ENCODE measurements at places on chromosomes 5 and 9. TPM values are rescaled to one million over a fixed set of nuclear protein-coding genes. Genes with fewer than 3 reads are reported as not detected.

GRCh38 chr5:175889910-175890684 is 18.7 kb downstream of the CPLX2 start:
- DNase-seq: no peak

DNA sequence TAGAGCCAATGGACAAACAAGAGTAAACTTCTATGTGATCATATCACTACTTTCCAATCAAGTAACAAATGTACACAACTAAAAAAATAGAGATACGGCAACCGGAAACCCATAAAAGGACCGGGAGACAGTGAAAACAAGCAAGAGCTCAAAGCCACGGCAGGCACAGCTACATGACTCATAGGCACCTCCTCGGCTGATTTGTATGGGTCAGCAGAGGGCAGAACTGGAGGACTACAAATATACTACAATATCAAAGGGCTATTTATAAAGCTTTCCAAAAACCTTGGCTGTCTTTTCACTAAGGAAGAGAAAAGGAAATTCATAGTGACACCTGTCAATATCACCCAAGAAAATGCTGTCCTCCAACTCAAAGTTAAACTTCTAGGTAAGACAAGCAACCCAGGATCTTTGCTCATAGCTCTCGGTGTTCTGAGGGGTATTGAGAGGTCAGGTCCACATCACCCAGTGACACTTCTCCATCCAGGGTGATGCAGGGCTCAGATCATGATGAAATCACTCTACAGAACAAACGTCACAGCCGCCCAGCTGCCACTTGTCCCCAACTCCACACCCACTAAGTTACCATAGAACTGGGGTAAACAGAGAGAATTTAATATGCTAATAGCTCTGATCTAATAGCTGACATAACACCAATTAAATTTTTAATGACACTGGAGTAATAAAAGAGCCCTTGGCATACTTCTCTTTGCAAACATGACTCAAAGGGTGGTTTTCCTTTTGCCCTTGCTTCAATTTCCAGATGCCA is 41.3 kb downstream of the PFDN1 start:
- peak; percentile 76 for DNase-seq

DNA sequence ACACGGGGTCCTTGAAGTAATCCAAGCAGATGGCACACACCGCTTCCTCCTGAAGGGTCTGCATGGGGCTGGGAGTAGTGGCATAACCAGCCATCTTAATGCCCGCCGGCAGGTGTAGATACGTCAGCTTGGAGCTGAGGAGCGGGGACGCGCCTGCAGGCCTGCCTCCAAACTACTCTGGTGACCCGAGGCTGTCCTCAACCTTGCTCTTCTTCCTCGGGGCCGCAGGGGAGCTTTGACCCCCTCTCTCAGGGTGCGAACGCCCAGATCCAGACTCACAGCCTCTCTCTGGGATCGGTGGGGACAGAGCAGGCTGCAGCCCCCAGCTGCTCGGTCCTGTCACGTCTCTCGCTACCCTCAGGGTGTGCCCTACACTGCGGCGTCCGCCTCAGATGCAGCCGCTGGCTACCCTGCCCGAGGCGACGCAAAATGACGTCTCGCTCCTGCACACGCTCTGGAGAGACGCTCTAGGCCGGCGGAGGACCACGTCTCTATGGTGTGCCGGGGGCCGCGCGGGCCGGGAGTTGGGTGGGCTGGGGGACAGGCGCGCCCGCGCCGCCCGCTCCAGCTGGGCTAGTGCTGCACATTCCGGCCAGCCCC is at the start of gene TRIM52:
Gene TRIM52 (minus strand): TSS at position 424 of the 600 bp plus-strand sequence. CDS start 330 bp downstream, at position 94.
- peak; percentile 73 for DNase-seq

GRCh38 chr5:167049043-167049663 is 1242.3 kb upstream of the WWC1 start:
- DNase-seq: peak; percentile 52

DNA sequence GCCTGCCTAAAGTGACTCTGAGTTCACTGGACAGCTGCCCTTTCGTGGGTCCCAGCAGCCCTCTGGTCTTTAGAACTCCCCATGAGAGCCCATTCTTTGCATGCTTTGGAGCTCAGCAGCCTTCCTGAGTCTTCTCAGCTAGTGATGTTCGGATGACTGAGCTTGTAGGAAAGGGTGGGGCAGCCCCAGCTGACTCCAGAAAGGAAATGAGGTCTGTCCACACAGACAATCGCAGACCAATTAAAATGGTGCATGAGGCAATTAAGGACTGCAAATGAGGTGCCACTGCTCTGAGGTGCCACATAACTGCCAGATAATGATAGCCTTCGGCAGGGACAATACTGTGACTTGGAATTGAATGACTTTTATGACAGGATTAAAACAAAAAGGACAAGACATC is 25.4 kb upstream of the TOMM5 start:
- peak; percentile 36 for DNase-seq

- no peak for DNase-seq
Observed at GRCh38 chr9:93300175-93300572, 116.2 kb downstream of the WNK2 start.

GRCh38 chr5:98750693-98751092 is 22.8 kb upstream of the RGMB start:
- no peak for DNase-seq

DNA sequence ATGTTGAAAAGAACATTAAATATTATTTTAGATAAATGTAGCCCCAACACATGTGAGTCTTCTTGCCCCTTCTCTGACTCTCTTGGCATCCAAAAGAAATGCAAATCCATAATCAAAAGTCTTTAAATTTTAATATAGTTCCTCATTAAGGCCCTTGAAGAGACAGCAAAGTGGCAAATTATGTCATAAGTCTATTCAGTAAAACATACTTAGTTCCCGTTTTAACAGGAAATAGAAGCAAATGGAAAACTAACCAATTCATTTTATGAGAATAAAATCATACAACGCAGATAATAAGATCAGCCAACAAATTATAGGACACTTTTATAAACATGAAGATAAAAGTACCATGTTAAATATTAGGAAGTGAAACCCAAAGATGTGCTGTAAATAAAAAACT is 20.1 kb upstream of the IFNB1 start:
- no peak for DNase-seq

DNA sequence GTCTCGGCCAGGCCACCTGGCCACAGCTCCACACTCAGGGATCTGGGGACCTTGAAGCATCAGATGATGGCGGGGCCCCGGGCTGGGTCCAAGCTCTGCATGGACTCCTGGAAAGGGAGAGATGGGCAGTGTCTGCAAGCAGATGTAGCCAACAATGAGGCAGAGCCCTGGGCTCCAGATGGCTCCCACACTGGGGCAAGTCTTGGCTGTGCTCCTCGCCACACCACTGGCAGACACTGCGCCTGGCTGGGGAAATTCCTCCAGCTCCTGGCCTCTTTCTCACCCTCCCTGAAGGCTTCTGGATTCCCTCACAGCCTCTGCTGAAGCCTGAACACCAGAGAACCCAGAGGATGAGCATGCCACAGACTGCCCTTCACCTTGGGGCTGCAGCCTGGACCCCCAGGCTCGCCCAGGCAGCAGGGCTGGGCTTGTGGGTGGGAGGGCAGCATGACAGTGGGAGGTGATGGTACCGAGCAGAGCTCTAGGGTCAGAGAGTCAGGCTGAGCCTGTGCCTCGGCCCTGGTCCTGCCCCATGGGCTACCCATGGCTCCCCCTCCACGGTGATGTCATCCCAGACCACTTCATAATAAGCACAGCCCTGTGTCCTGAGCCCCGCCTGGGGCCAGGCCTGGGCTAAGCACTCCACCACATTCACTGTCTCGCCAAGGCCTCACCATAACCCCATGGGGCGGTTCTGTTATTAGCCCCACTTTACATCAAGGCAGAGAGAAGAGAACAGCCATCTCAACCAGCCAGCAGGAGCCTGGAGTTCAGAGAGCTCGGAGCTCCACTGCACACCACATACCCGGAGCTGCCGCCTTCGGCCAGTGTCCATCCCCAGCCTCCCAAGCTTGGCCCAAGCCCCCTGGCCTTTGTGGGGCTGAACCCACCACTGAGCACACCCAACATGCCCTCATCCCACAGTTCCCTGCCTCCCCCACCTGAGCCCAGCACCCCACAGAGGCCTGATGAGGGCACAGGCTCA is 62.2 kb upstream of the ADAMTS2 start:
- DNase-seq: no peak

DNA sequence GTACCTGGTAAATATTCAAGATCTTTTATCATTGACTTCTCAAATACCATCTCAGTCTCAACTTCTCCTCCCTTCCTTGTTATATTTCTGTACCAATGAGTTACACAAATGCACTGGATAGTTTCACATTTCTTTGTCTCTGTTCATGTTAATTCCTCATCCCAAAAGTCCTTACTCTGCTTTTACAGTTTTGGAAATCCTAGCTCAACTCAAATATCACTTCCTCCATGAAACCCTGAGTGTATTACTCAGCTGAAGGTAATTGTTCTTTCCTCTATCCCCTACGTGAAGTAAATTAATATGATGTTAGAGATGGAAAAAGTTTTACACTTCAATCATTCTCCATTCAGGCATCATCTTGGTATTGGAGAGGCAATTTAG is 241.5 kb downstream of the TLE4 start:
- no peak for DNase-seq

DNA sequence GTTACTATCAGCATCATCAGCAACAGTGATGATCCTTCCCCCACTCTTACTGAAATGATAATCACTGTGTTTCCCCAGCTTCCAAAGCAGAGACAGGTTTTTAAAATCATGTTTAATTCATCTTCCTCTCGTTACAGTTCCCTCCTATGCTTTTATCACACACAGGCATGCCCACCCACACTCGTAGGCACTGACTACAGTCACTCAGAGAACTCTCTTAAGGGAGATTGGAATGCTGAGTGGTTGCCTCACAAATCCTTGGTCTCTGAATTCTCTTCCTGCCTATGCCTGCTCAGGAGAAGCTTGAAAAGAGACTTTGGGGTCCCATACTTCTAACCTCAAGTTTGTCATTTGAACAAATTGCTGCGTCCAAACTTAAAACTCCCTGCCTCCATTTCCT is 179.2 kb downstream of the FRMD3 start:
- DNase-seq: no peak

DNA sequence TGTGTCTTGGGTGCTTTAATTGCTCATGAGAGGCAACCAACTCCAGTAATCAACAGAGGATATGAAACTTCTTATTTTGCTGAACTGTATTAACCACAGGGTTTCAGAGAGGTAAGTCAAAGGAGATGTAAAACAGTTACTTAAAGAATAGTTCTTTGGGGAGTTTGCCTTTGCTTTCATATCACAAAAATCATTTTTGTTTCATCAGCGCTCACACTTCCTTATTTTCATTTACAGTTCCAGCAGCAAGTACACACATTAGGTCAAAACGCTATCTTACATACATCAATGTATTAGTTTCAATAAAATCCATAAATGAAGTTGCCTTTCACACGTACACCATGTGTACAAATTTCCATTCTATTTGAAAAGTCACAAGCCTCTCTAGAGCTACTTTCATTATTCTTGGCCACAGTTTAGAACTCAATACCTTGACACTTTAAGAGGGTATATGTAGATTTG is 50.1 kb downstream of the ST8SIA4 start:
- DNase-seq: no peak

DNA sequence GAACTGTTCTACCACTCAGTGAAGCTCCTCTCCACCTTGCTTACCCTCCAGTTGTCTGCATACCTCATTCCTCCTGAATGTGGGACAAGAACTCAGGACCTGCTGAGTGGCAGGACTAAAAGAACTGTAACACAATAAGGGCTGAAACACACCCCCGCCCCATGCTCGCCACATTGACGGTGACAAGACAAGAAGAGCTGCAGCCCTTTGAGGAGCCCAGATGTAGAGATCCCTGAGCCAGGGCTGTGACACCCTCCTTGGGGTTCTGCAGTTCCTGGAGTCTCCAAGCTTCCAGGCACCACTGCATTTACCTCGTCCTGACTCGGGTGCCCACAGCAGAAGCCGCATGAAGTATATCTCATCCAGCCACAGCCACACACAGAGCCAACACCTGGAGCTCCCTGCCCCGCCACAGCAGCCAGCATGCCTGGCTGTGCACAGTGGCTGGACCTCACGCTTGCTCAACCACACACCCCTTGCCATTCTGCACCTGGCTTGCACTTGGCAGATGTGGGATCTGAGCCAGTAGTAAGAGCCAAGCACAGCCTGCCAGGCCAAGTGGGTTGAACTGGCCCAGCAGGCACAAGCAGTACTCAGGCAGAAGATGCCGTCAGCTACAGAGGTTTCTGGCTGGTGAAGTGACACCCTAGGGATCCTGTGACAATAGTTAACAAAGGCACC is 166.1 kb downstream of the RNF180 start:
- no peak for DNase-seq

GRCh38 chr5:59143926-59144333 is 561.1 kb downstream of the RAB3C start:
- no peak for DNase-seq

- no peak for DNase-seq
Observed at GRCh38 chr9:137797206-137798120, 80.1 kb upstream of the CACNA1B start.

GRCh38 chr9:83060556-83060955 is 2.4 kb downstream of the RASEF start:
- DNase-seq: no peak

DNA sequence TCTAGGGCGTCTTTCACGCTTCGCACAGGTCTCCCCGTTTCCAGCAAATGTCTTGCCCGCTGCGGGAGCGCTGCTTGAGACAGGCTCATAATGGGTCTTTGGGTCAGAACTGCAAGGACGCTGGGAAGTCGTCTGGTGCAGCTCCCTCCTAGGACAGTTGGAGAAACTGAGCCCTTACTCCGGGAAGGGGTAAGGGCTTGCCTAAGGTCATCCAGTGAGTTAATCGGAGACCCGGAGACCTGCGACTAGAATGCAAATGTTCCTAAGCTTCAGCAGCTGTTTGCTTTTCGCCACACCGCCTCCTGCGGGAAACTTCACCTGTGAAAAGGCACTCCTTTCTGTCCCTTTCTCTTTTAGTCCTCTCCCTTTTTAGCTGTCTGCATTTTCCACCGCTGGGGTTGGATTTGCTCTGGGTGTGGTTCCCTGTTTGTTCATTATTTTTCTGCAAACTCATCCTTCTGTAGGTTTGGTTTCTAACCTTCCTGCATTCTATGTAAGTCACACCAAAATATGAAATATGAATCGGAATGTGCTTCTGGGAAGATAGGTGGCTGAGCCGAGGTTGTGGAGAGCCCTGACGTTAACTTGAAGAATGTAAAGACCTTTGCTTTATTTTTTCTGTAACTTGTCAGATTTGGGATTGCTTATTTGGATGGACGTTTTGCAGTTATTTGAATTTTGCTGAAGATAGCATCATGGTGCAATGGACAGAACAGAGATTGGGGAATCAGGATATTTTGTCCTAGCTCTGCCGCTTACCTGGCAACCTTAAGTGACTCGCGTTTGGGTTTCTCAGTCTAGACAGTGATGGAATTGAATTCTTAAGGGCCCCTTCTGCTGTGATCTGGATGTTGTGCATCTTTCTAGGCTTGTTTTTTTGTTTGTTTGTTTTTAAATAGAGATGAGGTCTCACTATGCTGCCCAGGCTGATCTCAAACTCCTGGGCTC is 909 bp downstream of the SLC36A1 start:
- DNase-seq: peak; percentile 33

Gene ANXA2R
- 0.49 TPM for total RNA-seq

Gene CCDC152
- total RNA-seq: 2.8 TPM

Gene BAG1
- total RNA-seq: 33.5 TPM

Gene RBM22
- 43.2 TPM for total RNA-seq

Gene GARIN3
- not detected for total RNA-seq

Gene DNM1
- 1.4 TPM for total RNA-seq

Gene MEGF10
- total RNA-seq: not detected

Gene NUTM2F
- not detected for total RNA-seq

Gene COL23A1
- total RNA-seq: 0.04 TPM
